Stimulated activated CD8-positive, alpha-beta memory T cell treated with anti-CD3 and anti-CD28 coated beads, Interleukin-4, amount 100 ng/mL, for 4 hours (primary cell): ENCODE measurements at places on chromosomes 7 and 10.

GRCh38 chr10:104731192-104731591 lies 90.1 kb downstream of the SORCS3 start:
- no peak for DNase-seq

DNA sequence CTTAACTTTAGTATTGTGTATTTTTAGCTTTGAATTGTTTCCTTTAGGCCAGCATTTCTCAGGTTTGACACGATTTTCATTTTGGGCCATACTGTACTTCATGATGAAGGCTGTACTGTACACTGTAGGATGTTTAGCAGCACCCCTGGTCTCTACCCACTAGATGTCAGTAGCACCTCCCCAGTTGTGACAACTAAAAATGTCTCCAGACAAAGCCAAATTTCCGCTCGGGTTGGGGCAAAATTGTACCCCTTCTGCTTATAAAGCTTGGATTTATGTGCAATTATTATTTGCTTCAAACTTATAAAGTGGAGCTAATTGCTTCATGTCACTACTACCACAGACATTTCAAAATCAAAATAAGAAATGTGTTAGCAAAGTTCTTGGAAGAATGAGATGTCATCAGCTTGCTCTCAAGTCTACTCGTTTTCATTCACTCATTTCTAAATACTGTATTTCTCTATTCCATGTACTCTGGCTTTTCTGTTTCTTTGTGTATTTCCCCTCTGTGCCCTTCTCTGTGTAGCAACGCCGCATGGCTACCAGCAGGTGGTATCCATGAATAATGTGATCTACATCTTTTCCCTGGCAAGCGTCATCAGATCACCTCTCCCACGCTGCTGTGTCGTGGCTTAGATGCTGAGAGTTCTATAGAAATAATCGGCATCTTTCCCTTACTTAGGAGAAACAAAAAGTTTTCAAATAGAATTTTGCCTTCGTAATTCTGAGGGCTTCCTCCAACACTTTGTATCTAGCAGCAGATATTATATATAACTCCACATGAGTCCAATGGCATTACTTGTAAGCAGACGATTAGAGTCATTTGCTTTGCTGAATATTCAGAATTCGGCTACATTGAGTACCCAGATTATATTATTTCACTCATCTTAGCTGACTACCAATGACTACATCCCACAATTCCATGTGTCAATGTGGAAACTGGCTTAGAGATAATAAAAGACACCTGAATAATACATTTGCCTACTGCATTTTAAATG lies 47.8 kb upstream of the CALCR start:
- DNase-seq: no peak

DNA sequence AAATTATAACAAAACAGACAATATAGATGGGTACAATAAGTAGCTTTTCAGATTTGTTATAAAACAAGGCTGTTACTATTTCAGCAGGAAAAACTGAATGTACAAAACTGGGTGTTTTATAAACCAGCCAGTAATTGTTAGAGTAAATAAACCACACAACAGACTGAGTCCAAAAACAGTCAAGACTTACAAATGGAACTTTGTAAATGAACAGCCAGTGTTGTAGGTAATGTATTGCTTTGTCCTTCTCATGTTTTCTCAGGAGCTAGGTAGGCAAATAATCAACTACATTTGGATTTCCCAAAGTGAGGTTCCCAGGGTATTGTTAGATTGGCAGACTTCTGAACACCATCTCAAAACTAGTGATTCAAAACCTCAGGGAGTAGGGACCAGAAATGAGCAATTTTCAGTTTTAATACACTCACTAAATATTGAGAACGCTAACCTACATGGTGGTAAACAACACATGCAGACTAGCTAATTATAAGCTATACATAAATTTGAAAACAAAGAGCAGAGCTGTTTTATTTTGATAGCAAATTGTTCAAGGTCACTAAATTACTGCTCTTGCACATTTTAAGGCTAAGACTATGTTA lies 36.2 kb downstream of the HERPUD2 start:
- DNase-seq: no peak

DNA sequence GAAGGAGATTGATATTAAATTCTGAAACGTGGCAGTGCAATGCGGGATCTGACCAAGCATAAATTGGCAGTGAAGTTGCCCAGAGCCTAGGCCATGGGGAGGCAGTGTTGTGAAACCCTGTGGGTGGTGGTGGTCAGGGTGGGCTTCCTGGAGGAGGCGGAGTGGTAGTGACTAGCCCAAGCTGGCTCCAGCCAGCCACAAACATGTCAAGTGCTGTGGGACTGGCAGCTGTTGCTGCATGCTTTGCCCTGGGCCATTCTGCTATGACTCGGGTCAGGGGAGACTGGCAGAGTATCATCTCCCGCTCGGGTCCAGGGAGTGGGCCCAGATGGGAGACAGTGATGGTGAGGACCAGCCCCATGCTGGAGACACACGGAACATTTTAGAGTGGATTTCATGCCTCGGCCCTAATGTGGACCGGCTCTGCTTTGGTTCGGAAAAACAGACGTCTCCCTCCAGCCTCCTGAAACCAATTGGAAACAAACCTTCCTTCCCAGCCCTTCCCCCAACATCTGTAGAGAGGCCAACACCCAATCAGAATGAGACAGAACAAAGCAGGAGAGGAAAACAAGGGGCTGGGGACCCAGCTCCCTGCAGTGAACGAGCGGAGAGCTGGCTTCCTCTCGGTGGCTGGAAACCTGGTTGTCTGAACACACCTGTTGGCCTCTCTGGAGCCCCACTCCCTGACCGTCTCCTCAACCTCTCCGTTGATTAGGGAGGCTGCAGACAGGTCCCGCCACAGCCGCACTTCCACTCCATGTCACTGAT lies 58.2 kb downstream of the TMEM270 start:
- DNase-seq: no peak

- DNase-seq: no peak
Observed at GRCh38 chr7:80263333-80263732, 128.7 kb downstream of the GNAI1 start.

- DNase-seq: no peak
Observed at GRCh38 chr10:26780106-26780792, 80.5 kb downstream of the ABI1 start.

GRCh38 chr10:57579926-57580325 lies 687.8 kb downstream of the IPMK start:
- DNase-seq: no peak

GRCh38 chr7:101882005-101882421 lies 64.6 kb downstream of the CUX1 start:
- no peak for DNase-seq

DNA sequence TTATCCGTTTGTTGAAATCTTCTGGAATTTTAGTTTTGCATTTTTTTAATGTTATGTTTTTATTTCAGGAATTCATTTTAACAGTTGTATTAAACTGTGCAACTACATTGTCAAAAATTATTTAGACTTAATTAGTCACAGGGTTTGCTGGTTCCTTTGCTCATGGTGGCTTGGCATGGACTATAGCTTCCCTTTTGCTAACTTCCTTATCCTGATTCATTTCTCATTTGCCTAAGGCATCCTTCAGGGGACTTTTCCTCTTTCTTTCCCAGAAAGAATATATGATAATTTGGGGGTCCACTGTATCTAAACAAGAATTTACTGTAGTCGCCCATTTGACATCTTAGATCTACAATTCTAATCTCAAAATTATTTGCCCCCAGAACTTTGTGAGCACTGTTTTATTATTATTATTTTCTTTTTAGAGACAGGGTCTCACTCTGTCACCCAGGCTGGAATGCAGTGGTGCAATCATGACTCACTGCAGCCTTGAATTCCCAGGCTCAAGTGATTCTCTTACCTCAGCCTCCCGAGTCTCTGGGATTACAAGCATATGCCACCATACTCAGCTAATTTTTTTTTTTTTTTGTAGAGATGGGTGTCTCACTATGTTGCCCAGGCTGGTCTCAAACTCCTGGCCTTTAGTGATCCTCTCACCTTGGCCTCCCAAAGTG lies 13.9 kb downstream of the FIGNL1 start:
- no peak for DNase-seq

- DNase-seq: no peak
Observed at GRCh38 chr10:17872191-17873091, 63.3 kb downstream of the MRC1 start.

DNA sequence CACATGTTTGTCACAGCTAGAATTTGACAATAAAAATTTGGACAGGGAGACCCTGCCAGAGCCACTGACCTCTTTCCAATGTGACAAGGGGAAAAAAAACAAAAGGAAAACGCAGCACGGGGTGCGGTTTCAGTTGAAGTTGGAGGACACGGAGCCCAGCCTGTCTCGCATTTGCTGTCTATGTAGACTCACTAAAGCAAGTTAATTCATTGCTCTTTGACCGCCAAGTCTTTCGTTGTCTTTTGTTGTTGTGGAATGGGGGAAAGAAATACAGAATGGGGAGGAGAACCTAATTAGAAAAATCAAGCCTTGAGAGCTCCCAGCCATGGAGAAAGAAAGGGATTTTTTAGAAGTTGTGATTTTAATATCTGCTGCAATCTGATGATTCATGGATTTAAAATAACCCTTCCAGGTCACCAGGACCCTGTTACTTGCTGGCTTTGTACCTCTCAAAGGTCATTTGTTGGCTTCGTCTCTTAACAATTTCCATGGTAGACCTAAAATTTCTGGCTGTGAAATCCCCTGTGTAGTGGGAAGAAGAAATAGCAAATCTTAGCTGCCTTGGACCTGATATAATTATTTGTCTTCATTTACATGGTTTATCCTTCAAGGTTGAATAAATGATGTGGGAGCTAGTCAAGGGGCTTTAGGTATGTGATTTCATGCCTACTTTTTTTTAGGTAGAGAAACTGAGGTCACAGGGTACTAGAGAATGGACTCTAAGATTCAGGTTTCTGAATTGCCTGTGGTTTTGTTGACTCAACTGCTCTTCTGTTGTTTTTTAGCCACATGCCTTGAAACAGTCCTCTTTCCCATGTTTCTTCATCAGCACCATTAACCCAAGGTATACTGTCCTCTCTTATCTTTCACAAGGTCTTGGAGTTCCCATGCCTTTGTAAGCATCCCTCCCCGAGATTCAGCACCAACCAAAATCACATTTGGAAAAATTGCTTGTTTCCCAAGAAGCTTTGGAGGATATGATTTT lies 78.7 kb downstream of the TCF7L2 start:
- DNase-seq: no peak

DNA sequence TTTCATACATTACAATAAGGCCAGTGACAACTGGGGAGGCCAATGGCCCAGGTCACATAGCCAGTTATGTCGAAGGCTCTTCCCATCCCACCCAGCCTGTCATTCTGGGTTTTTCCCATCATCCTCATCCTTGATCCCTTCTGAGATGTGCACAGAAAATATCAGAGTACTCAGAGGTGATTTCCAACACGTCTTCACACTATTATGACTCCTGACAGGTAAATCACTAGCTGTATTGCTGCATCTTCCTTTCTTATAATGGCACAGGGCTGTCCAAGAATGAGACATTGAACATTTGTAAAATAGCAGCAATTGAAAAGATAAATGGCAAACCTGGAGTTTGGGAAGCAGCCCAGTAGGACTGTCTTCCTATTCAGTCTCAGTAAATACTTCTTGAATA lies 159.9 kb downstream of the PLXNA4 start:
- no peak for DNase-seq

DNA sequence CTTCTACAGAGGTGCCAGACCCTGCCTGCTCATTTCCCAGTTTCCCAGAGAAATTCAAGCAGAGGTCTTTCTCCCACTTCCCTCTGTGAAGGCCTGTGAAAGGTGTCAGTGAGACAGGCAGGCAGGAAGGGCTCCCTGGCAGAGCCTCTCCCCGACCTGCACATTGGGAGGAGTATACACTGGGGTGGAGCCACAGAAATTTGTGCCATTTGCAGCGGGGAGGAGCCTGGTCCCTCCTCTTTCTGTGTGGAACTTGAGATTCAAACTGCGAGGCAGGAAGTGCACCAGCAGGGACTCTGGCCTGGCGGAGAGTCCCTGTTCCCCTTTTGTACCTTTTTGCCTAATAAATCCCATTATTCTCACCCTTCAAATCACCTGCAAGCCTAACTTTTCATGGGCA lies 54.6 kb upstream of the OPN4 start:
- no peak for DNase-seq

DNA sequence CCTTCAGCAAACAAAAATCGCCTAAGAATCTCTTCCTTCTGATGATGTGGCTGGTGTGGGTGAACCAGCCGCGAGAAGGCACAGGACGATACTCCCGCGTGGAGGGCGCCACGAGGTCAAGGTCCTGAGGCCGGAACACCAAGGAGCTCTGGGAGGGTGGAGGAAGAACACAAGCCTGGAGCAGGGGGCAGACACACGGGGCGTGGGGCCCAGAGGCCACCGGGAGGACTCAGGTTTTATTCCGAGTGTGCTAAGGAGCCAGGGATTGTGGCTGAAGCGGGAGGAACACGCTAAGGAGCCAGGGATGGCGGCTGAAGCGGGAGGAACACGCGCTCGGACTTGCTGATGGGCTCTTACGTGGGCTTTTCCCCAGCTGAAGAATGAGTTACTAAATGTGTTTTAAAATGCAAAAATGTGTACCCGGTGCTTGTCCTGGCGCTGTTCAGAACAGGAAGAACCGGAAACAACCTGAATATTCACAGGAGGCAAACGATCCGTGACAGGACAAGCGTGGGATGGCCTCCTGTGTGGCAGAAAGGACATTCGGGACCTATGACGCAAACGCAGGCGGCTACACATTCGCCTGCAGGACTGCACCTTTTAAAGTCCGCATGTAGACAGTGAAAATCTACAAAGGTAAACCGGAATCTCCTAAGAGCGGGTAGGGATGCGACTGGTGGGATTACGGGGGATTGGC lies 64.0 kb downstream of the MAD1L1 start:
- DNase-seq: no peak

DNA sequence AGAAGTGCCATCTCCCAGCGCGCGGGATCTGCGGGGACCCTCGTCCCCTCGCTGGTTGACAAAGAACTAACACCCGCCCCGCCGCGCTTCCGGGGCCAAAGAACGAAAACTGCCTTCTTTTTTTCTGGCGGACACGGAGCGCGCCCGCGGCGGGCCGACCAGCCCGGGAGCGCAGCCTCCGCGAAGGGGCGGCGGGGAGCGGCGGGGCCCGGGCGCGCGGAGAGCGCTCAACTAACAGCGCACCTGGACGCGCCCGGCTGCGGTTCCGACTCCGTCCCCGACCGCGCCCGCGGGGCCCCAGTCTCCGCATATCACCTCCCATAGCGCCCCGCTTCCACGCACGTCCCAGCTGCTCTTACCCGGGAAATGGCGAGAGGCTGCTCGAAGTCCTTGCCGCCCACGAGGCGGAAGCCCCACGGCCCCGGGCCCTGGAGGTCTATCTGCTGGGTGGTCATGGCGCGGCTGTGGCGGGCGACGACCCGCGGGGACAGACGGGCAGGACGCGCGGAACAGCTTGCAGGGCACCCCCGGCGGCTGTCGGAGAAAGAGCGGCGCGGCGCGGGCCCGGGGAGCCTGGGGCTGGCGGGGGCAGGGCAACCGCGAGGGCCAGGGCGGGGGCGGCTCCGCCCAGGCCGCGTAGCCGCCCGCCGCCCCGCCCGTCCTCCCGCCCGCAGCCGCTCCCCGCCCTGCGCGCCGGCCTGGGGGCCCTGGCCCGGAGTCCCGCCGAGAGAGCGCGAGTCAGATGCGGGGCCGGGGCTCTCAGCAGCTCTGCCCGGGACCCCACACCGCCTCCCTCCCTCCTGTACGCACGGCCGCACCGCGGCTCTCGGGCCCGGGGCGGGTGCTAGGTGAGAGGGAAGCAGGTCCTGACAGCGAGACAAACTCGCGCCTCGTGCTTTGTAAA lies at the start of gene PDLIM1:
PDLIM1 (minus strand) TSS at position 543 of the 904 bp plus-strand sequence; CDS start at position 455, 88 bp downstream.
- DNase-seq: no peak

GRCh38 chr10:33291053-33291592 lies 43.3 kb downstream of the NRP1 start:
- DNase-seq: no peak
